Stimulated activated CD8-positive, alpha-beta memory T cell treated with anti-CD3 and anti-CD28 coated beads, Interleukin-15, amount 100 ng/mL, for 4 hours (primary cell): ENCODE measurements at places on chromosomes 1 and 21.

DNA sequence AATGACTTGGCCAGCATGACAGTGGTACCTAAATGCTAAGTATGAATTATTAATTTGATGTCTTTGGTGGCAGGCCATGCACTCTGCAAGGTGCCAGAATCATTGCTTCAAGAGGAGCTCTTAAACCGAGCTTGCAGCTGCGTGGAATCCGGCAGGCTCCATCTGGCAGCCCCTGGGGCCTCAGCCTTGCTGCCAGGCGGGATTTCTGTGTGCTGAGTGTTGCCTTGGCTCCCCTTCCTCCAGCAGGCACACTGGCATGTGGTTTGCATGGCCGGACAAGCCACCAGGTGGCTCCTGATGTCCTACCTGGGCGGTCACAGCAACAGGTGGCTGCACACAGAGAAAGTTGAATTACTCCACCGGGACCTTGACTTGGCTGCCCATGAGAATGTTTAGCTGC is 155.4 kb downstream of the URB2 start:
- DNase-seq = no peak

DNA sequence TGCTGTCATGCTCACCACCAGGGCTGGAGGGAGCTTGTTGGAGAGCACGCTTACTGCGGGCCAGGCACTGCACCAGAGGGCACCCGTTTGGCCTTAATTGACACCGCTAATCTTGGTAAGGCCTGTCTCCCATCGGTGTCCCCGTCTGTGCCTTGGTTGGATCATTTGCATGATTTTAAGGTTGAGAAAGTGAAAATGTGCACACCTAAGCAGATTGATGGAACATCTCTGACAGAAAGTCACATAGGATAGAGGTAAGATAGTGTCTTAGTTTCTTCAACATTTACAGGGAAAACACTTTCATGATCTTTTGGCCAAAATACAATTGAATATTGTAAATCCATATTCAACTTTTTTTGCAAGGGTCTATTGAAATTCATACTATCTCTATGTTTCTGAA is 255.5 kb downstream of the KCNJ6 start:
- DNase-seq = no peak

GRCh38 chr1:206503591-206504362 is 3.6 kb upstream of the RASSF5 start:
- DNase-seq = no peak

DNA sequence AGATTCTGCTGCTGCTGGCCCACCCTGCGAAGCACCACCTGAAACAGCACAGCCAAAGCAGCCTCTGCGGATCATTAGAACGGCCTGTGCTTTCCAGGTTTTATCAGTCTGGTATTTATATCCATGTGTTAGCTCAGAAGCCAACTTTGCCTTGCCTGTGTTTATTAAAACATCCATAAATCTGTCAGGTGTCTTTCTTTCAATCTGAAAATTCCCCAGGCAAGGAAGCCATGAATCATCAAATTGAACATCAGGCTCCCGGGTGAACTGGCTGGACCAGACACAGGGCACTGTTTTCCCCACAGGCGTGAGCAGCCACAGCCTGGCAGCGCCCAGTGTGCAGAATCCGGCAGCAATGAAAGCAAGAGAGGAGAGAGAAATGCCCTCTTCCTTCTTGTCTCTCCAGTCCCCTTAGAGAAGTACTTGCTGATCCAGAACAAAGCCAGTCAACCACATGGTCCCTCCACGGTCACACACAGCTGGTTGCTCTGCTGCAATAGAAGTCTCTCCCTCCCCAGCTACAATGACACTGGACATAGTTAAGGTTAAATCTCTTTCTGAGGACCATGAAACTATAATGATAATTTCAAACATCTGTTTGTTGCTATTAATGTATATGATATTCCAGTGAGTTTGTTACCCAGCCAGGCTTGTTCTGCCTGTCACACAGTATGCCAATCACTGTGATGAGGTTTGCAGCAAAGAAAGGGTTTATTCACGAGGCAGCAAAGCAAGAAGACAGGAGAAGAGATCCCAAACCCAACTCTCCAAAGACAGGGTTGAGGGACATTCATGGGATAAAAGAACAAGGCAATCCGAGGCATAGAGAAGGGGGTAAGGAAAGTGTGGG is 212.1 kb upstream of the FMN2 start:
- no peak for DNase-seq

- DNase-seq = no peak
Observed at GRCh38 chr1:232621050-232621449, 8.9 kb downstream of the SIPA1L2 start.

GRCh38 chr1:226820941-226821718 is 49.3 kb upstream of the PSEN2 start:
- DNase-seq = no peak

- DNase-seq = no peak
Observed at GRCh38 chr1:229258757-229259060, 12.2 kb upstream of the RAB4A start.
